ENCODE measurements at places on chromosomes 16 and 17. TPM values are rescaled to one million over a fixed set of nuclear protein-coding genes. Genes with fewer than 3 reads are reported as not detected.
A peak's percentile ranks its signal among the peaks of the same experiment; 100 is the strongest.

DNA sequence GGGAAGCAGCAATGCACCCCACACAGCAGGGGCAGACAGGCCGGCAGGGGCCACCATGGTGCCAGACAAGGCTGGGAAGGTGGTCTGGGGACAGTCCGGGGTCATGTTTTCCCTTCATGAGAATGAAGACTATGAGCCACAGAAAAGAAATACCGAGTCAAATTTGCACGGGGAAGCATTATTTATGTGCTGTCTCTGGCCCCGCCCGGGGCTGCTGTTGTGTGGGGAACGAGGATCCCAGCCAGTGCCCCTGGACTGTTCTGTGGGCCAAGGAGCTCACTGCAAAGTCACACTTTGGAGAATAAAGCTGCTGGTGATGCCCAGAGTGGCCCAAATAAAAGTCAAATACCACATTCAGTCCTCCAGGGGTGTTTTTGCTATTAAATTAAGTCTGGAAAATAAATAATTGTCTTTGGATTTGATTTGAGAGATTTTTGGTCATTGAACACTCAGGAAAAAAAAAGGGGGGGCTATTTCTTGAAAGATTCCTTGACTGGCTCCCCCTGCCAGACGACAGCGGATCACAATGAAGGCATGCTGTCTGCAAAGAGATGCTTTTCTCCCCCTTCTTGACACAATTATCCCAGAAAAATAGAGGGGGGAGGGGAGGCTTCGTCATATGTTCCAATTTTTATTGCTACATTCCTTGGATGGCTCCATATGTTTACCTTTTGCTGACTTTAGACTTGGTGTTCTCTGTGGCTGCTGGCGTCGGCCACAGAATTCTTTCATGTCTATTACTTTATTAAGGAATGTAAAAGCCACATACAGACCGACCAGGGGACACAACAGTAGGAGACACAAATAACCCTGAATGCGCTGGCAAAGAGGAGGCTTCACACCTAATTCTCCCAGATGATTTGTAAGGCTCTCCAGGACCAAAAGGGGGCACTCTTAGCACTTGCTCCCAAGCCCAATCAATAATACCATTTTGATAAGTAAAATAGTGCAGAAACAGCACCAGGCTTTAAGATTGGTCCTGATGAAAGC lies 27.1 kb upstream of the ANKFN1 start:
- peak; percentile 77 for DNase-seq

GRCh38 chr16:17831330-17831729 lies 360.6 kb upstream of the XYLT1 start:
- DNase-seq: peak; percentile 76

- peak; percentile 81 for DNase-seq
Observed at GRCh38 chr17:42980274-42980765, at the start of gene RUNDC1. Gene RUNDC1, plus strand, starts transcription at chr17:42980565. Its CDS starts 12 bp downstream, at chr17:42980577.

- DNase-seq: no peak
Observed at GRCh38 chr16:86320237-86320595, 190.1 kb upstream of the FOXF1 start.

DNA sequence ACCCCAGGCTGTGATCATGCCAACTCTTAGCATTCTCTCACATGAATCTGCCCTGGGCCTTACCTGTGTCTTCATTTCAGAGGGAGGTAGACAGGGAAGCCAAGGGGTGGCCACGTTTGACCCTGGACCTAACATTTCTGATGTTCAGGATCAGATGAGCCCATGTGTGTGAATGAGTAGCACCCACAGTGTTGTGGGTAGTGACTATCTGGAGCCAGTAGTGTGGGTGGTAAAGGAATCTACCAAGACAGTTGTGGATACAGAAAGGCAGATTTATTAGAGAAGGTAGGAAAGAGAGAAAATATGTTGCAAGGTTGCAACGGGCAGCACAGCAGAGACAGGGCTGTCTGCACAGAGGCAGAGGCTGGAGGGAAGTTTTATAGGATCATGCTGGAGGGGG lies 60.5 kb downstream of the TK2 start:
- no peak for DNase-seq

- DNase-seq: no peak
Observed at GRCh38 chr17:15454346-15454745, 13.1 kb downstream of the CDRT4 start.

- DNase-seq: no peak
Observed at GRCh38 chr17:32292094-32292493, 26.5 kb downstream of the RHBDL3 start.

- no peak for DNase-seq
Observed at GRCh38 chr17:73974536-73974935, 228.9 kb upstream of the RPL38 start.

DNA sequence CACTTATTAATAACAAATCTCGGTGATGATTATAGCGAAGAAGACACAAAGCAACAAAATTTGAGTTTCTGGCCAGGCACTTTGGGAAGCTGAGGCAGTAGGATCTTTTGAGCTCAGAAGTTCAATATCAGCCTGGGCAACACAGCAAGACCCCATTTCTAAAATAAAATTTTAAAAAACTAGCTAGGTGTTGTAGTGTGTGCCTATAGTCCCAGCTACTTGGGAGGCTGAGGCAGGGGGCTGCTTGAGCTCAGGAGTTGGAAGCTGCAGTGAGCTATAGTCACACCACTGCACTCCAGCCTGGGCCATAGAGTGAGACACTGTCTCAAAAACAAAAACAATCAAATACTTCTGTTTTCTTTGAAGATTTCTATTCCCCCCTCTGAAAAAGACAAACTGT lies 104.9 kb downstream of the SYCE1L start:
- no peak for DNase-seq

DNA sequence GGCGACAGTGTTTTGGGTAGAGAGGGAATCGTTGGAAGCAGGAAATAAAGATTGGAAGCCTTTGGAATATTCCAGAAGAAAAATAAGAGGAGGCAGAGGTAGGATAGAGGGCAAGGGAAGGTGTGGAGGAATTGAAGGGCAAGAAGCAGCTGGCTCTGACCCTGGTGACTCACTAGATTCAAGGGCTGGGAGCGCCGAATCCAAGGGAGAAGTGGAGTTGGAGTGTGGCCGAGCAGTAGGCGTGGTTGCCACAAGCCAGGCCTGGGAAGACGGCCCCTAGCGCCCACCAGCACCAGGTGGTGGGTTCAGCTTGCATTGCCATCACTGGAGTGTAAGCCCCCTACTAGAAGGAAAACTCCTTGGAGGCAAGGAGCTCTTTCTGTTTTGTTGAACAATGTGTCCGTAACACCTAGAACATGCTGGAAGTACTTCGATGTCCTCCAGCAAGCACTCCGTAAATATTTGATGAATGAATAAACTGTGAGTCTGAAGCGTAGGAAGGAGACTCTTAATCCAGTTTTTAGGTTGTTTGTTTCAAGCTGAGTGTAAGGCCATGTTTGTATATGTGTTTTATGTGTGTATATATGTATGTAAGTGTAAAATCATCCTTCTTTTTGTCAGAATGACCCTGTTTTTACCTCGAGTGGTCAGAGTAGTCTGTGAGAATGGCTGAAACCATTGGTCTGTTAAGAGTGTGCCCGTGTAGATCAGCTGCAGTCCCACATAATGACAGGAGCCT lies 139.5 kb downstream of the CMIP start:
- no peak for DNase-seq

Gene POLG2
- 22.8 TPM for total RNA-seq

Gene CACNG5
- total RNA-seq: not detected

Gene ZFP3
- total RNA-seq: 0.19 TPM

Gene ECI1
- 47.7 TPM for total RNA-seq

Gene SCIMP
- total RNA-seq: not detected

Gene EXOC3L1
- total RNA-seq: not detected

Gene SSTR5
- total RNA-seq: not detected

Gene FBXO39
- total RNA-seq: not detected

Gene GAST
- total RNA-seq: not detected

Gene KRT33B
- not detected for total RNA-seq

Gene WFIKKN1
- 0.05 TPM for total RNA-seq

Gene KLHL10
- total RNA-seq: not detected

Gene PRSS8
- total RNA-seq: not detected

Measured in SK-MEL-5 (cell line).